ENCODE measurements at places on chromosomes 12 and 14.
A peak's percentile ranks its signal among the peaks of the same experiment; 100 is the strongest.

DNA sequence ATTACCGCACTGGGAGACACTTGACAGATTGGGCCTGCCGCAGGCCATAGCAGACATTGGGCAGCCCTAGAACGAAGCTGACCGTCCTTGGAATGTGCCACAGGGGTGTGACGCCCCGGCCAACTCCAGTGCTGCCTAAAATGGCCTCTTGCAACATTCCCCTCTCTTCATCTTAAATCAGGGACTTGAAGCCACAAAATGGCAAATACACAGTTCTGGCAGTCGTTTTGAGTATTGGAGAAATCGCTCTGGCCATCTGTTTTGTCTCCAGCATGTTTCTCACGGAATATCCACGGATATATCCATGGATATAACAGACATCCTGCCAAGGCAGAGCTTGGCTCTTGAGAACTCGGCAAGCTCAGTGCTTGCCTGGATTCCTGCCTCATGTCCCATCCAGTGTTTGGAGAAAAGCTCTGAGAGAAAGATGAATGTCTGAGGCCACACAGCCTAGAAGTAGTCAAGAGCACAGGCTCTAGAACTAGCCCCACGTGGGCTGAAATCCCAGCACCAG lies 158.4 kb downstream of the CHST11 start:
- no peak for DNase-seq

GRCh38 chr14:60951776-60952435 lies 29.0 kb downstream of the TRMT5 start:
- DNase-seq = no peak

GRCh38 chr12:52380271-52380694 lies 5.2 kb downstream of the KRT84 start:
- DNase-seq = peak; percentile 65

DNA sequence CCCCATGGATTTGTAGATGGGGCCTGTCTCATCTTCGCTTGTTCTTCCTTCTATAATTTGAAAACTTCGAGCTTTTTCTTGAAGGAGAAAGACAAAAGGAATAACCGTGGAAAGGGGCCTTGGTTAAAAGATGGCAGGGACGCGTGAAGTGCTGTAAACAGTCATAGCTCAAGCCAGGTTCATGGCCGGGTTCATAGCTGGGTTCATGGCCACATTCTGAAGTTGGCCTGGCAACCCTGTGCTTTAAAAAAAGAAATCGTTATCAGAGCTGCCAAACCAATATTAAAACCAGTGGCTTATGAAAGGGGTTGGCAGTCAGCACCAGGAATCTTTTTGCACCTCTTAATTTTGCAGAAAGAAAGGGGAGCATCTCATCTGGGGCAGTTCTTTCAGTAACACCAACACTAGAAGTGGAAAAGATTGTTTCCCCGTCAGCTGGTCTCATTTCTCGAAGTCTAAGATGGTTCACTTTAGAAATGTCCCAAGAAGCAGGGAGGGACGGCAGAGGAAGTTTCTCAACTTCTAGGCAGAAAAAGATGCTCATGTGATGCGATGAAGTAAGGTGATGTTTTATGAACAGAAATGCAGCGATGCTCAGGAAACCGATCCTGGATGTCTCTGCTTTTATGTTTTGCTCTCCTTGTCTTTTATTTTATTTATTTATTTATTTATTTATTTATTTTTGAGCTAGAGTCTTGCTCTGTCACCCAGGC lies 193.1 kb upstream of the TBX3 start:
- no peak for DNase-seq

GRCh38 chr12:119157528-119157927 lies 21.2 kb upstream of the HSPB8 start:
- no peak for DNase-seq

DNA sequence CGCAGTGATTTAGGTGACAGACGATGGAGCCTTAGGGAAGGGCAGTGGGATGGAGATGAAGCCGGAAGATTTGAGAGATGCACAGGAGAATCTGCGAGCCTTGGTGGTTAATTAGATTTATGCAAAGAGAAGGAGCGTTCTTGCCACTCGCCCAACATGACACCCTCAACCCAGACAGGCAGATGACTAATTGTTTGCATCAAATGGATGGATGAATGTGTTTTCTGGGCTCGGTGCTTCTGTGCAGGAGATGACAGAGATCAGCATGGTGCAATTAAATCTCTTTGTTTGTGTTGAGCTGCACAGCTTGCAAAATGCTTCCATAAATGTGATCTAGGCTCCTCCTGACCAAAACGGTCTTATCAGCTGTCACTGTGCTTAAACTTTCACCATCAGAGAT lies 202.3 kb upstream of the PRMT8 start:
- no peak for DNase-seq

GRCh38 chr12:100671396-100672074 lies 98.1 kb downstream of the GAS2L3 start:
- DNase-seq = peak; percentile 34

DNA sequence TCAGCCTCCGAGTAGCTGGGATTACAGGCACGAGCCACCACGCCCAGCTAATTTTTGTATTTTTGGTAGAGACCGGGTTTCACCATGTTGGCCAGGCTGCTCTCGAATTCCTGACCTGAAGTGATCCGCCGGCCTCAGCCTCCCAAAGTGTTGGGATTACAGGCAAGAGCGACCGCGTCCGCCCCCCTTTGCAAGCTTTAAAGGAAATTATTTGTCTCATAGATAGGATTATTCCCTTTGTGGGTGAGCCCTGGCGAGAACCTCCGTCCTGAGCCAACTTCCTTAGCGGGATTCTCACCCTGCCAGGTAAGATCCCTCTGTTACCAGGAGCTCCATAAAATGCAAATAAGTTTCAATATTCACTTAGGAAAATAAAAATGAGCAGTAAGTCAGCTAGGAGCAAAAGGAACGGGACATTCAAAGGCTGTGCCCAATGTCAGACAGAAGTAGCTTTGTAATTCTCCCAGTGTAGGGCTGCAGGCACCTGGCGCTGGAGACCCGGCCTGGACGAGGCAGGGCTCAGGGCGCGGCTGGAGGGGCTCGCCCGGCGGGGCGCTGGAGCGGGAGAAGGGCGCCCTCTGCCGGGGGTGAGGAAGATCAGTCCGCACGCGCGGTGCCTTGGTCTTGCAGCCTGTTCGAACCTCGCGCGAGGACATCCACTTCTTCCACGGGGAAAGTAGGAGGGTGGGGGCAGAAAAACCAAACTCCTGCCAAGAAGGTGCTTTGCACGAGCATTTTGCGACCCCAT lies 47.2 kb upstream of the PLXNC1 start:
- peak; percentile 65 for DNase-seq

DNA sequence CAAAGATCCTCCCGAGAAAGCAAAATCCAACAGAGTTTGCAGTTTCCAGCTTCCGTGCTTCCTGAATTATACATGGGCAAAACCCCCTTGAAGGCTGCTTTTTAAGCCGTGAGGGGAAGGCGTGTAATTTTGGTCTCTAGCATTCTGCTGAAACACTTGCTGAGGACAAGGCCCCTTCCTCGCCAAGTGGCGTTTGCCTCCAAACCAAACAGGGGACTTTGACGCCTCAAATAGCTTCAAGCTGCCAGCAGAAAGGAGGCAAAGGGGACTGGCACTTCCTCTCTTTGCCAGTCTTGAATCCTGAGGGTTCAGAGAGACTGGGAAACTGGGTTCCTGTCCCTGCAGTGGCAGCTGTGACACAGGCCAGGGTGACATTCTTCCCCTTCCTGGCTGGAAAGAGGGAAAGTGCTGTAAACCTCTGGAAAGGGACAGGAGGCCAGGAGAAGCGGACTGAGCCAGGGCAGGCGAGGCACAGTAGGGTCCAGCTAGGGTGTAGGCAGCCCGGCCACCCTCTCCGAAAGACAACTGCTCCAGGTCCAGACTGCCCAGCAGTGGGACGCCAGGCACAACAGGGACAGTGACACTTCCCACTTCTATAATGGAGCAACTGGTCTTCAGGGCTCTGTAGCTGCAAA lies 96.2 kb upstream of the MED13L start:
- DNase-seq = no peak

- no peak for DNase-seq
These were observed 14.9 kb downstream of the ITGA7 start for GRCh38 chr12:55692631-55693322.

Measured in HuH-7 (cell line).